ENCODE measurements at places on chromosomes 4 and X. TPM values are rescaled to one million over a fixed set of nuclear protein-coding genes. Genes with fewer than 3 reads are reported as not detected.

Gene USP17L10
- not detected for total RNA-seq

Gene AMOT
- total RNA-seq = 14.1 TPM

Gene BBS7
- 35.9 TPM for total RNA-seq

Gene SPATA4
- total RNA-seq = 0.73 TPM

Gene CORIN
- 0.92 TPM for total RNA-seq

Gene SMAD1
- 61.9 TPM for total RNA-seq

GRCh38 chrX:69037786-69038185 is 127.5 kb downstream of the PJA1 start:
- no peak for ATAC-seq

DNA sequence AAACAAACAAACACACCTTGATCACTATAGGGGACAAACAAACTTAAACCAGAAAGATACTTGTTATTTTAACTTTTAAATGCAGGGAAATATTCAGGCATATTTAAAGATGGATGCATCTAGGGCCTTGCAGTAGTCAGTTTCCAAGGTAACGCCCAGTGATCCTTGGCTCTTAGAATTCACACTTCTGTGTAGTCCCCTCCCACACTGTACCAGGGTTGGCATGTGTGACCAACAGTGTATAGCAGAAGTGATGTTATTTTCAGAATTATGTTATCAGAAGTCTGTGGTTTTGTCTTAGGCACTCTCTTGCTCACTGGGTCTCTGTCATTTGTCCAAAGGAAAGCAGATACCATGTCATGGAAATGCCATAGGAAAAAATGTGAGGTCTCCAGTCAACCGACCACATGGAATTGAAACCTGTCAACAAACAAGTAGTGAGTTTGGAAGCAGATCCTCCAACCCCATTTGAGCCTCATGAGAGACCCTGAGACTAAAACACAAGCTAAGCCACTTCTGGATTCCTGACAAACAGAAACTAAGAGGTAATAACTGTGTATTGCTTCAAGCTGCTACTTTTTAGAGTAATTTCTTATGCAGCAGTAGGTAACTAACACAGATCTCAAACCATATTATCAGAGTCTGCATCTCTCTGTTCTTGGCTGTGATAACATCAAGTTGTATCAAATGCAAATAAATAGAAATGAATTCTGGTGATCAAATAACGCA is 670.3 kb downstream of the KCTD8 start:
- no peak for ATAC-seq

- ATAC-seq = no peak
These were observed 37.0 kb upstream of the CXCL8 start for GRCh38 chr4:73703320-73703719.

- no peak for ATAC-seq
These were observed 92.0 kb upstream of the EMCN start for GRCh38 chr4:100609810-100610209.

DNA sequence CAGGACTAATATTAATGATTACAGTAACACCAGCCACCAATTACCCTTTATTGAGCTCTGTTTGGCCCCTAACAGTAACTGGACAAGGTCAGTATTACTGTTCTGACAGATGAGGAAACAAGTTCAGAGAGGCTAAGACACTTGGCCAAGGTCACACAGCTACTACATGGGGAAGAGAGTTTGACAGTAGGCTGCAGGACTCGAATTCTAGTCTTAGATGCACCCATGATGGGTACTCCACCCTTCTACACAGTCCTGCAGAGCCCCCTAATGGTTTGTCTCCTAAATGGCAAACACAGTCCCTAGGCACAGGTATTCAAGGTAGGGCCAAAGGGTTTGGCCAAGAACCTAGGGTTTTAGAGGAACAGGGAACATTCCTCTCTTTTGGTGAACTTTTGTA is 93.9 kb downstream of the NSUN7 start:
- no peak for ATAC-seq

- no peak for ATAC-seq
These were observed 81.4 kb upstream of the ACSL1 start for GRCh38 chr4:184907216-184907615.

DNA sequence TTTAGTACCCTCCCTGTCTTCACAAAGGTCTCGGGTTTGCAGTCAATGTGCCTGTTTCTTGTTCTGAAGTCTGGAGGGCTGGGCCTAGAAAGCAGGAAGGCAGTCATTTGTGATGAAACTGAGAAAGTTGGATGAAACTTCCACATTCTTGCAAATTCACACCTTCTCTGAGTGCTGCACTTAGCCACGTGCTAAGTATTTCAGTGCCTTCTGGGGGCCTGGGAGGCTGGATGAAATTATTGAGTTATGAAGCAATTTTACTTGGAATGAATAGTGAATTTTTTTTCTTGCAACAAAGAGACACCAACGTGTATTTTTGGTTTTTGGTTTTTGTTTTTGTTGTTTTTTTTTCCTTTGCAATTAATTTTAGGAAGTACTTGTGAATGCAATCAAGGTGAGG is 71.2 kb downstream of the MSX1 start:
- no peak for ATAC-seq

GRCh38 chr4:145937971-145938611 is 532 bp downstream of the ZNF827 start:
- no peak for ATAC-seq

GRCh38 chr4:20844311-20844710 is 144.1 kb downstream of the PACRGL start:
- peak; percentile 27 for ATAC-seq

DNA sequence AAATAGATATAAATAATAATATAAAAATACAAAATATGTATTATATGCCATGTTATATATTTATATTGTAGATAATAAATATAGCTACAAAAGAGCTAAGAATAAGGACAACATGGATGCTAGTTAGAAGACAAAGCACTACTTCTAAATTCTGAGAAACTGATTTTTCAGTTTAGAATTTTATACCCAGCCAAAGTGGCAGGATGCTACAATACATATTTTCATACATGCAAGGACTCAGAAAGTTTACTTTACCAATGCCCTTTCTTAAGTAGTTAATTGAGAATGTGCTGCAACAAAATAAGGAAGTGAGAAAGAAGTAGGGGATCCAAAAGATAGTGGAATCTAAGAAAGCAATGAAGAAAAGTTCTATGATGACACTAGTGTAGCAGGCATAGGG is 64.5 kb downstream of the PDE5A start:
- ATAC-seq = no peak
